Hypothalamus (tissue), 51 donors: ENCODE measurements at places on chromosomes 11 and 22.

DNA sequence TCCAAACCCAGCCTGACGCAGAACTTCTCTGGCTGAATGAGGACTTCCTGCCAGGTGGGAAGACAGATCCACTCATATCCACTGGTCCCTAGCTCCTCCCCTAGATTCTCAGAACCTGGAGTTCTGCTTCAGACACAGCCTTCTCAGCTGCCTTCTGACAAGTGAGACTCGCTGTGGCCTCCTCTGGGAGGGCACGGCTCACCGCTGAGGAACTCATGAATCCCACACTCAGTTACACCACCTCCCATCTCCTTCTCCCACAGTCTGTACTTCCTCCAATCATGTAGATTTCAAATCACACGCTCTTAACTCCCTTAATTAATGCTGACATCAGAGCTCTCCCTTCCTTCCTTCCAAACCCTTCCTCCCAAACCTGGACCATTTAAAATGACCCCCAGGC is 86.4 kb upstream of the TMEM45B start:
- no peak for DNase-seq

DNA sequence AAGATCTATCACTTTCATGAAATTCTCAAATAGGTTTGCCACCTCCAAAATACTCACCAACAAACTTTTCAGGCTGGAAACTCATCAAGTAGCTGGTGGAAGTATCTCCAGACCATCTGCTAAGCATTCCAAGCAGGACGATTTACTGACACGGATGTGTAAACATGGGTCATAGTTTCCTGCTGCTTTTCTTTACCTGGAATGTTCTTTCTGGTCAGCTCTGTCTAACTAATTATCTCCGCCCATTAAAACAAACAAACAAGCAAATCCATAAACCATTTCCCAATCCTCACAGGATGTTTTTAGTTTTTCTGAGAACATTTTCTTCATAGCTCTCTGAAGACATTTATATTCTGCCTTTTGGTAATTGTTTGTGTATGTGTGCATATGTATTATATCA is 397.0 kb downstream of the METTL15 start:
- DNase-seq, result no peak

DNA sequence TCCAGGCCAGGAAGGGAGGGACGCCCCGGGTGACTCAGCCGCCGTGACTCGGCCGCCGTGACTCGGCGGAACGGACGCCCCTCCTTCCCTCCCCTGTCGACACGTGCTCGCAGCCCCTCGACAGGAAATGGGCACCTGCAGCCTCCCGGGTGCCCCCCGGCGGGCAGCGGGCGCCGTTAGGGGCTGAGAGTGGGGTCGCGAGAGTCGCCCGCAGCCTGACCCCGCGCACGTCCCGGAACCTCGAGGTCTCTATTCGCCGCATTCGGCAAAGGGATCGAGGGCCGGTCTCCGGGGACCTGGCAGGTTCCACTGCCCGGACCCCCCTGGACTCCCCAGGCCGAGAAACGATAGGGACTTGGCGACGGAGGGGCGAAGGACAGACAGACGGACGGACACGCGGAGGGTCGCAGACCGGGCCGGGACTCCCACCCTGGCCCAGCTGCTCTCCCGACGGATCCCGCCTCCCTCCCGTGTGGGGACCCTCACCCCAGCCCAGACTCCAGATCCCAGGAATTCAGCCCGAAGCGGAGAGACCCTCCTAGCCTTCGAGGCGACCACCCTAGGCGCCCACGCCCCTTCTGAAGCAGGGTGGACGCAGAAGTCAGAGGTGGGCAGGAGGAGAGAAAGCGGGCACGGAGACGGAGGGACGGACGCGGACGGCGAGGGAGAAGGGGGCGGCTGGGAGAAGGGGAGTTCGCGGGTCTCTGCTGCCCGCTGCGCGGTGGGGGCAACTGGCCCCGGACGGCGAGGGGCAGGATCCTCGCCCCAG is 648 bp downstream of the FOSL1 start:
- DNase-seq, result no peak

- DNase-seq, result no peak
Observed at GRCh38 chr11:134020598-134020997, 48.3 kb upstream of the JAM3 start.

DNA sequence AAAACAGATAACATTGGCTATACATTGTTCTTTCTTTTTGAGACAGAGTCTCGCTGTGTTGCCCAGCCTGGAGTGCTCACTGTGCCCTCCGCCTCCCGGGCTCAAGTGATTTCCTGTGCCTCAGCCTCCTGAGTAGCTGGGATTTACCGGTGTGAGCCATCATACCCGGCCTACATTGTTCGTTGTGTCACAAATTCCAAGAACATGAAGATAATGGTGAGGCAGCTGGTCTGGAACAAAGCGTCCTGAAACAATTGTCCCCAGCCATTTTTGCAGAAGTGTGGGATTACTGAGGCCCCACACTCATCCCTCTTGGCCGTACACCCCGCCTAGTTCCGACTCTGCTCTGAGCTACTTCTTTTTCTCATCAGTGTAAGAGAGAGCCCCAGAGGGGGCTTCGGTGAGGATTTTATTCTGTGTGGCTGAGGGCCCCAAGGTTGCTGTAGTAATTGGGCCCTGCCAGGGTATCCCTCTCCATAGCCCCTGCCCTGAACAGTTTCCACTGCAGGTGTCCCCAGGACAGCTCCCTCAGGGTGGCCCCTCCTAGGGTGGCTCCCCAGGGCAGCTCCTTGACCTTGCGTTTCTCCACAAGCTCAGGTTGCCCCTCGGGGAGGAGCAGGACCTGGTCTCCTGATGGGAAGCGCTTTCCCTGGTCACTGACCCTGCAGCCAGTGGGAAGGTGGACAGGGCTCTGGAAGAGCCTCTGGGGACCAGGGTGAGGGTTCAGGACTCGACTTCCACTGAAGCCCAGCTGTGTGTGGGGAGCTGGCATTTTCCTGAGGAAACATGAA is 13.1 kb upstream of the ARSA start:
- DNase-seq, result no peak

GRCh38 chr22:36068776-36069344 is 40.2 kb upstream of the RBFOX2 start:
- DNase-seq, result no peak

DNA sequence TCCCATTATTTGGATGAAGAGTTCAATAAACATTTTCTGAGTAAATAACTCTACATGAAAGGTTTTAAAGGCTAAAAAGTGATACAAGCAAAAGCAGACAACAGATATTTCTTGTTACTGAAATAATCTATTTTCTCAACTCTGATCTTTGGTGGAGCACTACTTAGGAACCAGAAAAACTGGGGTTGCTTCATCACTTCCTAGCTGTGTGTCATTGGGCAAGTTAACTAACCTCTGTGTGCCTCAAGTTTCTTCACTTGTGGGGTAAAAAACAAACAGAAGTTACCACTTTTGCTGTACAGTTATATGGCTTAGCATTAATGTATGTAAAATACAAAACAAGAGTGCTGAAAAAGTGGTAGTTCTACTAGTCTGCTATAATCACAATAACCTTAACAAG is 5.6 kb downstream of the MAPK1 start:
- no peak for DNase-seq

DNA sequence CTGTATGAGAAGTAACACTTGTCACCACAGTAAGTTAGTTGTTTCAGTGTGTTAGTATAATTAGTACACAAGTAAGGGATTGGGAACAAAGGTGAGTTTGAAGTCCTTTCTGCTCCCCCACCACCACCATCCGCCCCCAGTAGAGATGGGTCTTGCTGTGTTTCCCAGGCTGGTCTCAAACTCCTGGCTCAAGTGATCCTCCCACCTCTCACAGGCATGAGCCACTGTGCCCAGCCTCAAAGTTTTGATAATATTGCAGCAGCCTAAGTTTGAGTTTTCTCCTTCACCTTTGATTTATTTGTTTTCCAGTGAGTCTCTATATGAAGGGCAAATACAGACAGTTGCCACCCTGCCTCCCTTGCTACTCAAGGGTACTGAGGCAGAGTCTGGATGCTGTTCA is 23.7 kb upstream of the GRK2 start:
- no peak for DNase-seq

DNA sequence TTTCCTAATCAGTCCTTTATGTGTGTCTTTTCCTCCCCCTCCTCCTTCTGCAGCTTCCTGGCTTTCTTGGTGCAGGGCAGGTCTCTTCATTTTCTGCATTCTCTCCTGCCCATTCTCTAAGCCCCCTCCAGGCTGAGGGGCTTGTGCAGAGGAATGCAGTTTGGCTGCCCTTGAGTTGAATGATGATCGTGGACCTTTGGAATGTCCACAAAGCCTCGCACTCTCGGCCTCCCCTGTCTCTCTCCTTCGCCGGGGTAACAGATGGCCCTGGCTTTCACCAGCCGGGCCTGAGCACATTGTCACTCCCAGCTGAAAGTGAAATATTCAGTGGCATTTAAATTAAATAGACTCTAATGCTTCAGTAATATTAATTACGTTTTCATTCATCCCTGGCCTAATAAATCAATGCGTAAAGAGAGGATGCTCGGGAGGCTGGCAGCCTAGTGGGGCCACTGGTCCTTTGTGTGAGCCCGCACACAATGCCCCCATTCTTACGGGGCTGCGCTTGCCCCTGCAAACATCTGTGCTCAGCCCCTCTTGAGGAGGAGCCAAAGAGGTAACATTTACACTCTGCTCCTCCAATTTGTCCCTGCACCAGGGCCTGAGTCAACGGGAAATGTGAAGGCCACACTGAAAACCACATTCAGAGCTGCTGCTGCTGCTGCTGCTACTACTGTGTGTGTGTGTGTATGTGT is 64.9 kb upstream of the PAX6 start:
- no peak for DNase-seq

- DNase-seq, result no peak
Observed at GRCh38 chr11:40281052-40281580, 1178.3 kb downstream of the LRRC4C start.

DNA sequence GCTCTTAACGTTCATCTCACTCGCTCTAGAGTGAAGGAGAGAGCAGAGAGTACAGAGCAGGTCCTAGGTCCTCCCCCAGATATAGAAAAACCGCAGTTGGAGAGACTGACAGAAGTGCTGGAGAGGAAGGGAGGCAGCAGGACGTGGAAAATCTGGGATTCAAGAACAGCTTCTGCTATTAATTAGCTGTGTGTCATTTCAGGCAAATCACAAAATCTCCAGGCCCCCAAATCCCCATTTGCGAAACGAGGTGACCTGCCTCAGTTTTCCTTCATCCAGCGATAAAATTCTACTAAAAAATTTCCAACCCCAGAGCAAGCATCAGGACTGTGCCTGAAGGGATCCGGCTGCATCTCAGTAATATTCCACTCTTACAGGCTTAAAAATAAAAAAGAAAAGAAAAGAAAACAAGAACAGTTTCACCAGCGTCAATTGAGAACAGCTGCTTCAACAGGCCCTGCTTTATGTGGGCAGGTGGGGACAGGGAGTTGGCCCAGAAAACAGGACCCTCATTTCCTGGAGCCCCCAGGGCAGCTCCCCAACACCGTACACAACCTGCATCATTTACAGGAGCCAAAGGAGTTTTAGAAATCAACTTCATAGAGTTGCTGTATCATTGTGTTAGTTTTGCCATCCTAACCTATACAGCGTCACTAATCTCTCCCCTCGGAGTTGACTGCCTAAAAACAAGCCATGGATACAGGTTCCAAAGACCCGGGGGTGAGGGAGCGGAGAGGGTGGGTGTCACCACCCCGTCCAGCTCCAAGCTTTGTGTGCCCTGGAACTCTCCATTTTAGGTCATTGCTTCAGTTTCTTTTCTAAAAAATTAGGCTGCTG is 2.3 kb upstream of the MALAT1 start:
- no peak for DNase-seq

DNA sequence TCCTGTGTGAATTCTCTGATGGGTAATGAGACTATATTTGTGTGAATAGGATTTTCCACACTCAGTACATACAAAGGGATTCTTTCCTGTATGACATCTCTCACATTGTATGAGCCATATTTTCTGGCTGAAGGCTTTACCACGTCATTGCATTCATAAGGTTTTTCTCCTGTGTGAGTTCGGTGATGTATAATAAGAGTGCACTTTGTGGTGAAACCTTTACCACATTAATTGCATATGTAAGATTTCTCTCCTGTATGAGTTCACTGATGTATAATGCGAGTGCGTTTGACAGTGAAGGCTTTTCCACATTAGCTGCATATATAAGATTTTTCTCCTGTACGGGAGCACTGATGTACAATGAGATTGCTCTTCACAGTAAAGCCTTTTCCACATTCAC is 455.4 kb upstream of the CNTN5 start:
- DNase-seq, result no peak

DNA sequence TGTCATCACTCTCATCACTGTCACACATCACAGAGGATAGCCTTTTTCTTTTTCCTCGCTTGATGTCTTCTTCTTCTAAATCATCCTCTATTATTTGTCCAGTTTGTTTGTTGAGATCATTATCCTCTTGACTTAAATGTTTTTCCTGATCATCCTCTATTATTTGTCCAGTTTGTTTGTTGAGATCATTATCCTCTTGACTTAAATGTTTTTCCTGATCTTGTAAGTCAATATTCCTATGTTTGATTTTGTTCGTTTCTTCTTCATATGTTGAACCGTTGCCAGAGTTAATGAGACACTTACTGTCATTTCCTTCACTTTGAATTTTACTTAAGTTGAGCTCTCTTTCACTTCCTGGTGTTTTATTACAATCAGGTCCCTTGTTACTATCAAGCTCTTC is 5.6 kb downstream of the CCDC82 start:
- DNase-seq, result no peak

GRCh38 chr22:39655004-39655579 is 84.5 kb downstream of the CACNA1I start:
- DNase-seq, result no peak

DNA sequence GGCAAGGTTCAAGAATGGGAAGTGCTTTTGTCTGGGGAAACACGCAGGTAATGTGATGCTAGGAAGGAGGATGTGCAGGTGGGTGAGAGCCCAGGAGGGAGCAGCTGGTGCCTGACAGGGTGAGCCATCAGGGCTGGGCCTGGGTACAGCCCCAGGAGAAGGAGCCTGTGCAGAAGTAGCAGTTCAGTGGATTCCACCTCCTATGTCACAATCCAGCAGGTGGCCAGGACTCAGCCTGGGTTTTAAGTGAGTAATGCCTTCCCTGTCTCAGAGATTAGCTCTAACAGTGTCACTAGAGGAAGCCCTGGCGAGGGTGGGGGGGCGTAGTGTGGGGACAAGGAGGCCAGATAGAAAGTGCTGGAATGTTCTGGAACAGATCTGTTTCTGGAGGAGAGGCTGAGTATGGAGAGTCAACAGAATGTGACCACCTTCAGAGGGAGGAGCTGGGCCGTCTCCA is 8.1 kb downstream of the RIC8A start:
- no peak for DNase-seq

DNA sequence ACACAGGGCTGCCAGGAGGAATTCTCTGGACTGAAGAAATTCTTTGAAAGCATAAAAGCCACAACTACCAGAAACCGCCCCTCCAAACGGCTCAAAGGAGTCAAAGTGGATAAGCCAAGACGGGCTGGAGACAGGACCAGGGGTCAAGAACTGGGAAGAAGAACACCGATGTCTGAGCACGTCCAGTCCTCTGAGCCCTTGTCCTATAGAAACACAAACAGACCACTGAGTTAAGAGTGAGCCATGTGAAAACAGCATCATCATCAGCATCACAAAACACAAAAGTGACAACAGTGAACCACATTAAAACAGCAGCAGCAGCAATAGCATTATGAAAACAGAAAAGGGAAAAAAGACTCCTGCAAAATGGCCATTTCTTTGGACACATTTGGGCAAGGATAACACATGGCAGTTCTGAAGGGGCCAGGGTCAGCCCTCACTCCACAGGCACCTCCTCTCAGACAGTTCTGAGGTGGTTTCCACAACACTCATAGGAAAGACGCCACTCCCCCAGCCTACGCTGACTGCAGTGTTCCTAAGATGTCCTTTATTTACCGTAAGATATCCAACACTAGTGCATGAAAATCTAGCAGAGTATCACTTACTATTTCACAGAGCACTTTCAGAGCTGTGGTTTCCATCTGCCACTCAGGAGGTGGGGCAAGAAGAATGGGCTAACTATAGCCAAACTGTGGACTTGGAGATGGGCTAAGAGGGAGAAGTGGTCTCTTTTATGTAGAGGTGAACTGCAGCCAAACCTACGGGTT is 28.6 kb upstream of the YPEL1 start:
- no peak for DNase-seq
